HTR-8/SVneo (cell line): ENCODE measurements at places on chromosomes 1 and 21.

- no peak for DNase-seq
Observed at GRCh38 chr21:23543333-23543732, 2063.9 kb downstream of the MRPL39 start.

- DNase-seq, result peak; percentile 63
Observed at GRCh38 chr1:193322211-193322610, 135.8 kb upstream of the B3GALT2 start.

GRCh38 chr1:204581759-204582158 lies 65.6 kb downstream of the MDM4 start:
- no peak for DNase-seq

DNA sequence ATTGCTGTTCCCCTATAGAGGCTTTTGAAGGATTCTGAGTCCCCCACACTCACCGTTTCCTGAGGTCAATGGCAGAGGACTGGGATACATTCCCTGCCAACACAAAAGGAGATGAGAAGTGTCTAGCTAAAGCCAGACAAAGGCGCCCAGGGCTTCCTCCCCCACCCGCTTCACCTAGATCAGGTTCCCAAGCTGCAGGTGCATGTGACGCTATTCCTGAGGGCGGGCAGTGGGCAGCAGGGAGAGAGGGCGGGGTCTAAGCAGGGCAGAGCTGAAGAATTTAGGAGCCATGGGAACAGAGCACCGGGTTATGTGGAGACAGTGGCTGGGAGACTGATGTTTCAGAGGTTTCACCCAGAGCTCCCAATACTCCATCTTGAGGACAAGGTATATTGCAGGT lies 6.0 kb upstream of the ARHGEF2 start:
- no peak for DNase-seq

DNA sequence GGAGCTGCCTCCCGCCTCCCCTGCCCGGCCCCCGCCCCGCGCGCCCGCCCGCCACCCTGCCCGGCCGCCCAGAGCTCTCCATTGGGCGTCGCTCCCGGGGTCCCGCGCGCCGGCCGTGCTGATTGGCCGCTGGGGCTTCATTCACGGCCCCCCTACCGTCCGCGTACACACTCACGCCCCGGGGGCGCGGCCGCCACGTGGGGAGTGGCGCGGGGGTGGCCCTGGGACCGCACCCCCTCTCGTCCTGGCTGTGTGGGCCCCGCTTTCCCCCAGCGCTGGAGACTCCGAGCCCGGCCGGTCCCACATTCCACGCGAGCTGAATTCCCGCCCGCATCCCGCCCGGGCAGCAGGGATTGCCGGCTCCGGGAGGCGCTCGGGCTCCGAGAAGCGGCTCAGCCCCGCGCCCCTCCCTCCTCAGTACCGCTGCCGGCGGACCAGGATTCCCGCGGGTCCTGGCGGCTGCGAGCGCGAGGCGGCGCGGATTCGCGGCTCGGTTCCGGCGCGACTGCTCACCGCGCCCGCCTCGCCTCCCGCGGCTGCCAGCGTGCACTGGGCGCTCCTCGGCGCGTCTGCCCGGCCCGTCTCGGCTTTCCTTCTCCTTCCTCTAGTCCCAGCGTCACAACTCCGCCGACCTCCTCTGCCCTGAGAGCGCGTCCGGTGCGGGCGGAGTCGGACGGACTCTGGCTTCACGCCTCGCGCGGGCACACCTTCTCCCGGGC lies 450 bp upstream of the POU3F1 start:
- DNase-seq, result peak; percentile 79

DNA sequence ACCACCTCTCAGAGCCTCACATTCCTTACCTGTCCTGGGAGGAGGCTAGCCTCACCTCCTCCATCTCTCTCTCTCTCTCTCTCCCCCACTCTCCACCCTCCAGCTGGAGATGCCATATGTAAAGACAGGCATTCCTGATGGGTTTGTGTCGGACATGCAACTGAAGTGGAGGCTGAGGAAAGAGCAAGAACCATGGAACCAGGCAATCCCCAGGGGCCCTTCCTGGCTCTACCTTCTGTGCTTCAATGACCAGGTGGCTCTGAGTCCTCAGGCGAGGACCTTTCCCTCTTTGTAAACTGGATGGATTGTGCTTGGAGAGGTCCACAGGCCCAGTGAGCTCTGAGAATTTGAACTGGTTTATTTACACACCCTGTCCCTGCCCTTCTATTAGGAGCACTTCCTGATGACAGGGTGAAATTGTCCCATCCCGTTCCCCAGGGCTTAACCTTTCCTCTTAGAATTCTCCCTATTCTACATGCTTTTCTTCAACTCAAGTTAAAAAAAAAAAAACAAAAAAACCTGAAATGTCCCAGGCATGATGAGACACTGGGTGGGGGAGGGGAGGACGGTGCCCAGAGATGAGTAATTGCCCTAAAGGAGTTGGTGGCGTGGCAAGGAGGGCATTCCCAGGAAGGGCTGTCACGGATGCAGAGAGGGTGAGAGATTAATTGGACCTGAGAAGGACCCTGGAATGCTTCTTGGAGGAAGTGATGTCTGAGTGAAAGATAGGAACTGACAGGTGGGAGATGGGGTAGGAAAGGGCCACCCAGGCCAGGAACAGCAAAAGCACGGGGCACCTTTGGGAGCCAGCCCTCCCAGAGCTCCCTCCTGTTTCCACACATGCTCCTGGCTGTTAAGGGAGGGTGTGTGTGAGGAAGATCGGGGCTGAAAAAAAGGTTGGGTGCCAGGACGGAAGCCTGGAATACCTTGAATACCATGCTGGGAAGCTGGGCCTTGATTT lies 50.2 kb upstream of the WASF2 start:
- peak; percentile 87 for DNase-seq

DNA sequence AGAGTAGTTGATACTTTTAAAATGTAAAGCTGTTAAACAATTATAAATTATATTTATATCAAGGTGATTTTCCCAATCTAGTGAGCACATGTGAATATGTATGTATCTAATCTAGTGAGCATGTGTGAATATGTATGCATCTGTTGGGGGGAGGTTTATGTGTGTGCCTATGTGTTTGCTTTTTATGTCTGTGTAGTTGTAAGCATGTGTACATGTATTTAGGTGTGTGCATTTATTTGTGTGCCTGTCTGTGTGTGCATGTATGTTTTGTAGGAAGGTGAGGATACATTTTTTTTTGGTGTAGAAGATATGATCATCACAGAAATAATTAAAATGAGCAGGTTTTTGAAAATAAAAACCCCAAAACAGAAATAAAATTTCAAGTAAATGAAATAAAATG lies 318.9 kb upstream of the CHRM3 start:
- no peak for DNase-seq

- no peak for DNase-seq
Observed at GRCh38 chr1:220526294-220526693, 1.6 kb upstream of the MARK1 start.

GRCh38 chr1:246566813-246567645 lies 773 bp downstream of the CNST start:
- DNase-seq, result peak; percentile 27

DNA sequence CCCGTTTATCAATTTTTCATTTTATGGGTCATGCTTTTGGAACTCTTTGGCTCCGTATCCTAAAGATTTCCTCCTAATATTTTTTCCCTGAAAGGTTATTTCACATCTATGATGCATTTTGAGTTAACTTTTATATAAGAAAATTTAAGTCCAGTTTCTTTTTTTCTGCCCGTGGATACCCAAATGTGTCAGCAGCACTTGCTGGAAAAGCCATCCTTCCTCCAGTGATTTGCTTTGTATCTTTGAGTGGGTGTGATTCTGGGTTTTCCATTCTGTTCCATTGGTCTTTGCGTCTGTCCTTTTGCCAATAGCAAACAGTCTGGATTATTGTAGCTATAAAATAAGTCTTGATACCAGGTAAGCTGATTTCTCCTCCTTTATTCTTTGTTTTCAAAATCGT lies 15.6 kb upstream of the ABCG1 start:
- no peak for DNase-seq
